ENCODE measurements at places on chromosomes 6 and 20.

- DNase-seq: no peak
Measured at GRCh38 chr20:22503577-22503976, 80.8 kb downstream of the FOXA2 start.

- DNase-seq: no peak
Measured at GRCh38 chr6:42236030-42236429, 18.4 kb upstream of the MRPS10 start.

GRCh38 chr6:130447374-130447773 is 81.6 kb downstream of the TMEM200A start:
- DNase-seq: no peak

DNA sequence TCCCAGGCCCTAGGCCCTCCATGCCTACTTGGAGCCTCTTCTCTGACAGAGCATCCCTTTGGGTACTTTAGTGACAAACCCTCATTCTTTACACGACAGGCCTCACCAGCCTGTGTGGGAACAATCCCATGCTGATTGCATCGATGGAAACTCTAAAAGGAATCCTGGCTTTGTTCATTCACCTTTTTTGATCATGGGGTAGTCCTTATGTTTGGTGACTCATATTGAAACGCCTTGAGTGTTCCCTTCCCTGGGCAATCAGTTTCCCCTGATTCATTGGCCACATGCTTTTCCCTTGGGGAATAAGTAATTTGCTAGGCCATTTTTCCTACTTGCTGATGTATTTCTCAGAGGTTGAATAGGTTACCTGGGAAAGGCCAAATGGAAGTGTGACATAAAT is 14.7 kb upstream of the TNFAIP3 start:
- DNase-seq: no peak

DNA sequence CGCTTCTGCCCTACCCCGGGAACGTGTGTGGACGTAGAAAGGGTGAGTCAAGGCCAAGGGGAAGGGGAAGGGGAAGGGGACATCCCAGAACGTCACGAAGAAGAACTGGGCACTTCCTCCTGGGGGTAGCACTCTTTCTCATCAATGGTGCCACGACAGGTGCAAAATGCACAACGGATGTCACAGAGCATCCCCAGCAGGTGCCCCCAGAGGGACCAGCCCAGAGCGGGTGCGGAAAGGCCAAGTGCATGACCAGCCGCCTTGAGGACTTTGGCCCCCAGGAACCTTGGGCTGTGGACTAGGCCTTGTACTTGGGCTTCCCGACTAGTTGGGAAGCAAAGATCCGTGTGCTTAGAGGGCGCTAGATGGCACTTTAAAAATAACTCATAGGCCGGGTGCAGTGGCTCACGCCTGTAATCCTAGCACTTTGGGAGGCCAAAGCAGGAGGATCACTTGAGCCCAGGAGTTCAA is 12.1 kb upstream of the SRC start:
- DNase-seq: no peak

DNA sequence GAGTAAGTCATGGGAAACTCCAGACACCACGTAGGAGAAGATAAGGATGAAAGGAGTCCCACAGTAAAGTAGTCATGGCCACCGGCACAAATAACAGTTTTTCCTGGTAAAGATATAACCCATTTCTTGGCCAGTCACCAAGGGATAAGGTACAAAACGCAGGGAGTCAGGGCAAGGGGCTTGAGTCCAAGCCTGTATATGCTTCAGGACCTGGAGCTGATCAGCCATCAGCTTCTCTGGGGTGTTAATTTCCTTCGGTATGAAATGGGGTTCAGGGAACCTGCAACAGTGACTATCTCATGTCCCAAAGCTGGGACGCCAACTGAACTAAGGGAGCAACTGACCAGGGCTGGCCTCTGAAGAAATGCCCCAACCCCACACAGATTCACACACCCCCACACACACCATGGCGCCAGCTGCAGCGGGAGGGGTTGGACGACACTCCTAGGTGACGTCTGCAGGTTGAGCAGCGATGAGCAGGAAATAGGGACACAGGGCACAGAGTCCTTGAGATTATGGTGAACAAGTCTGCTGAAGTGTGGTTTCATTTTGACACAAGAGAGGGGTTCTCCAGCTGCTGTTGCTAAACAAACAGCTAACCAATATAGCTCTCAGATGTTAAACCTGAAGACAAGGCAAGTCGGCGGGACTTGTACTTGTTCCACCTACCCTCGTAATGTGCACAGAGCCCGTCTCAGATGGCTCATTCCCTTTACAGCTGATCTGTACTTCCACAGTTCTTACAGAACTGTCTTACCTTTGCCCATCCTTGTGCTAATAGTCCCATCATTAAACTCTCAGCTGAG is 7.4 kb upstream of the ADTRP start:
- no peak for DNase-seq

GRCh38 chr6:87723170-87724078 is 21.4 kb upstream of the AKIRIN2 start:
- DNase-seq: no peak

DNA sequence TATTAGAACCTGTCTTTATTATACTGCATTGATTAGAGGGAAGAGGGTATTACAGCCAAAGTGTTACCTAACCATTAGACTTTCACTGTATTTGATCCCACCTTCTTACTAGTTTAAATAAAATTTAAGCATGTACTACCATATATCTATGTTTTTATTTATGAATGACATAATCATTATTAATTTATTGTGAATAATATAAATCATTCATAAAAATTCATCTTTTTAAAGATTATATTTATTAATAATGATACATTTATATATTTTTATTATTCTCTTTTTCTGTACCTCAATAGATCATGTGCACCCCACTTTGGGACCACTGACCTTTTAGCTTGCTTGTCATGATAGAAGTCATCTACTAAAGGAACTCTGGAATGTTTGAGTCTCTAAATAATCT is 223.5 kb upstream of the MARCKS start:
- DNase-seq: no peak

DNA sequence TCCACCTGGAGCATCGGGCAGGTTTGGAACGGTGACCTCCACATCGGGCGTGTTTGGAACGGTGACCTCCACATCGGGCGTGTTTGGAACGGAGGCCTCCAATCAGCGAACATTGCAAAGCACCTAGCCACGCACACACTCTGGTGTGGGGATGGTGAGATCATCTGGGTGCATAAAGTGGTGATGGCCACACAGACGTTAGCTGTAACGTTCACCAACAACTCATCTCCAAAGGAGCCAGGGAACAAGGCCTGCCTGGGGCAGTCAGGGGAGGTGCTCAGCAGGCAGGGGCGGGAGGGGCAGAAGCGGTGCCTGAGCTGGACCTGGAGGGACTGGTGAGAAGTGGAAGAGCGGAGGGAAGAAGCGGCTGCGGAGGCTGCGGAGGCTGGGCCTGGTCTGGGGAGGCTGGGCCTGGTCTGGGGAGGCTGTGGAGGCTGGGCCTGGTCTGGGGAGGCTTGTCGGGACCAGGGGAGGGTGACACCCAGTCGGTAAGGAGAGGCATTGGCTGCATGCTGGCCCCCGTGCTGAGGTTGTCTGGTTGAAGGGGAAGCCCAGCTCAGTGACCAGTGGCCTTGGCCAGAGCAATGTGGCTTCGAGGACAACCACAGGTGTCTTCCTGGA is 89.9 kb downstream of the PSMB1 start:
- DNase-seq: no peak

DNA sequence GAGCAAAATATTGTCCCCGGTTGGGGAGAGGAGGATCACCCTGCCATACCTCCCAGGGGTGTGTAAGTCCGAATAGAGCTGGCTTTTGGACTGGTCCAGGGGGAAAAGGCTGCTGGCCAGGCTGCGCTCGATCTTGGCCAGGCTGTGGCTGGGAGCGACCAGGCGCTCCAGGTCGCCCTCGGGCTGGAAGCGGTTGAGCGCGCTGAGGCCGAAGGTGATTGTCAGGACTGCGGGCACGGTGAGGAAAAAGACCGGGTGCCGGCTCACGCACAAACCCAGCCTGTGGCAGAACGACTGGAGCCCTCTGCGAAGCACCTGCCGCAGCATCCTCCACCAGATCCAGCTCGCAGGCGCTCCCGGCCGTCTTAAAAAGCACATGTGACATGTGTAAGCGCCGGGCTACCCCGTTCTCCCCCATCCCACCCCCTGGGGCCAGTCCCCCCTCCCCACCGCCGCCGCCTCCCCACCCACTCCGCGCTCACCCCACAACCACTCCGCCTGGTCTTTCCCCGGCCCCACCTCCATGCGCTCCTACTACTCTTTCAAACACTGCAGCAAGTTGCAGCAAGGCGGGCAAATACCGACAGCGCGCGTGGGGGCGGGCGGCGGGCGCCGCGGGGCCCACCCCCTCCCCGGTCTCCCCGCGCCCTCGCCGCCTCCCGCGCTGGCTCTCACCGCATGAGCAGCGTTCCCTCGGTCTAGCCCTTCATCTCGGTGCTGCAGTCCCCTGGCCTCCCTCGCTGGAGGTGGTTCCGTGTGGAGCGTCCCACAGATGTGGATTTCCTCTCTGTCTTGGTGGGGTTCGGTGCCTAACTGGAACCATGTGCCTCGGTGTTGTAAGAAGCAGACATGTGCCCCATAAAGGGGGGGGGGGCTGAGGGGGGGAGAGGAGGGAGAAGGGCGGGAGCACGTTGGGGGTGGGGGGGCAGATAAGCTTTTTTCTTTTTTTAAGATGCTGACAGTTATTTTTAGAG is 42.4 kb downstream of the PTCHD4 start:
- no peak for DNase-seq

DNA sequence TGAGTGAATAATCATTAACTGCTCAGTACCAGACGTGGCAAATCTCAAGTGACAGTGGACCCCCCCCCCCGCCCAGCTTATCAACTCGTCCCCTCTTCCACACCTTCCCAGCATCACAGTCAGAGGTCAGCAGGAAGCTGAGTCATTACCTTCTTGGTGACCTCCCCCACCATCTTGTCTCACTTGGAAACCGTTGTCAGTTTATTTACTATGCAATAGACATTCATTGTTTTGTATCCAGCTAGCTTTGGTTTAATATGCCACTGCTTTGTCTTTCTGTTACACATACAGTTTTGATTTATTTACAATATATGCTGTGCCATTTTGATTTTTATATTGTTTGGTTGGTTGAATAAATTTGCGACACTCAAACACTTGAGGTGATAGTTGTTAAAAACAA is 158.1 kb downstream of the QKI start:
- no peak for DNase-seq

DNA sequence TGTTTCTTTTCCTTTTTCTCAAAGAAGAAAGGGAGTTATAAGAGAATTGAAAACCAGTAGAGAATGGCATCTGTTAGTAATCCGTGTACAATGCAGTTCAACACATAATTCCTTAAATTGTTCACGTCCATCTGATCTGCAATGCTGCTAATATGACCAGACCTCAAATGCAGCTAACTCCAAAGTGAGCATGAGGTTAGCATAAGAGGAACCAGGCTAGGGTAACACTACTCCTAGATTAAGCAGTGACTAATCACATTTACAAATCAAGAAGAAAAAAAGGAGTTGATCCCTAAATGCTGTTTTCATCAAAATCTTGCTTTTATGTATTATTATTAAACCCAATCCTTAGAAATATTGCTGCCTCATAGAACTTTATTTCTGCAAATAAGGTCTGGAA is 432.7 kb upstream of the ARID1B start:
- no peak for DNase-seq

DNA sequence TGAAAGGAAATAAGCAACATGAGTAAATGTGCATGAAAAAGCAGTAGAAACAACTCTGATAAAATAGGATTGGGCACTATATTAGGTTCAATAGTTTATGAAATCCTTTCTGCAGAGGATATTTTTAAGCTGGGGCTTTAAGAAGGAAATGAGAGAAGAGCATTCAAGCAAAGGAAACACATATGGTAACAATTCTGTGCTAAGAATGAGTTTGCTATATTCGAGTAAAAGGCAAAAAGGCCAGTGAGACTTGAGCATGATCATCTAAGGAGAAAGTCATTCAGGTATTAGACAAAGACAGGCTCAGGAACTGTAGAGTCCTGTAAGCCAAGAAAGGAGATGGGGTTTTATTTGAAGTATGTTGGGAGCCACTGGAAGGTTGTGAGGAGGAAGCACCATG is 387.1 kb upstream of the FLRT3 start:
- no peak for DNase-seq

DNA sequence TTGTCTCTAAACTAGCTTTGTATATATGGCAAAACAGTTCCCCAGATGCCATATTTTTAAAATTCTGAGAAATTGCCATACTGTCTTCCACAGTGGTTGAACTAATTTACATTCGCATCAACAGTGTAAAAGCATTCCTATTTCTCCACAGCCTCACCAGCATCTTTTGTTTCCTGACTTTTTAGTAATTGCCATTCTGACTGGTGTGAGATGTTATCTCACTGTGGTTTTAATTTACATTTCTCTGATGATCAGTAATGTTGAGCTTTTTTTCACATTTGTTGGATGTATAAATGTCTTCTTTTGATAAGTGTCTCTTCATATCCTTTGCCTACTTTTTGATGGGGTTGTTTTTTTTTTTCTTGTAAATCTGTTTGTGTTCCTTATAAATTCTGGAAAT is 1222.7 kb upstream of the CITED2 start:
- no peak for DNase-seq

DNA sequence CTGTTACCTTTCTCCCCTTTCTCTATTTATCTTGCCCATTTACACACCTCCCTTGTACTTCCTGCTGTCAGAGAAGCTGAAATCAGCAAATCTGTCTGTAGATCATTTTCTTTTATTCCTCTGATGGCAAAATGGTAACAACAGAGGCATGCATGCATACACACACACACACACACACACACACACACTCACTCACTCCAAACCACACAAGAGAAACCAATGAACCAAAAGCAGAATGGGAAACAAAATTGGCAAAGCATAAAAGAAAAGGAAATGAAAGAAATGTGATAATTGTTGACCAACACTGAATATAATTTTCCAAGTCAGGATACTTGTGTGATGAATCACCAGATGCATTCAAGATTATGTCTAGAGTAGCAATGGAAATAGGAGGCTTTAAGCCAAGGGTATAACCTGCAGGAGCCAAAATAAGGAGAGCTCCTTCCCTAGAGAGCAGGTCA is 172.4 kb downstream of the PLCB4 start:
- DNase-seq: no peak

GRCh38 chr6:160398674-160399271 is 50.6 kb downstream of the SLC22A3 start:
- no peak for DNase-seq

- no peak for DNase-seq
Measured at GRCh38 chr6:116074732-116075390, 14.2 kb upstream of the FRK start.

DNA sequence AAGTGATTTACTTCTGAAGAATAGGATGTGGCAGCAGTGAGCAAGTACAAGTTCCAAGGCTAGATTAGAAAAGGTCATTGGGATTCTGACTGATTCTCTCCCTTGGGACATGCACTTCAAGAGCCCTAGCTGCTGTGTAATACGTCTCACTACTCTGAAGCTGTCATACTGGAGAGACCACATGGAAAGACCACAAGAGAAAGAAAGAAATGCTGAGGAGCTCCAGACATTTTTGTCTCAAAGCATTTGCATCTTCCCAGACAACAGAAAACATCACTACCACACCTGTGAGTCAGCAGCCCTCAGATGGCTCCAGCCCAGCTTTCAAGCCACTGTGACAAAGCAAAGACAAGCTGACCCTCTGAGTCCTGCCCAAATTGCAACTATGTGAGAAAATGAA is 20.7 kb downstream of the TENT5A start:
- no peak for DNase-seq

Data from activated CD8-positive, alpha-beta memory T cell treated with anti-CD3 and anti-CD28 coated beads for 4 hours (primary cell).